ENCODE measurements at places on chromosomes 1 and 21. TPM values are rescaled to one million over a fixed set of nuclear protein-coding genes. Genes with fewer than 3 reads are reported as not detected.

Gene ANGPTL1
- not detected for total RNA-seq

Gene TARDBP
- 243 TPM for total RNA-seq

Gene KRTAP12-1
- not detected for total RNA-seq

Gene RNU1-4
- total RNA-seq, result not detected

Gene VANGL2
- 1.1 TPM for total RNA-seq

Gene GSTM5
- not detected for total RNA-seq

Gene CADM3
- 0.14 TPM for total RNA-seq

Gene VANGL1
- 21.8 TPM for total RNA-seq

Gene PLCH2
- total RNA-seq, result 0.41 TPM

Gene NR1I3
- not detected for total RNA-seq

Gene CTNNBIP1
- 10.7 TPM for total RNA-seq

Gene TDRD5
- total RNA-seq, result not detected

Gene MTFR1L
- 21.7 TPM for total RNA-seq

Gene TNN
- not detected for total RNA-seq

Gene MYCL
- total RNA-seq, result 1.3 TPM

All from A549 treated with CpdA at 1 μM for 4 hours (cell line).